ENCODE measurements at places on chromosomes 2 and 18.

DNA sequence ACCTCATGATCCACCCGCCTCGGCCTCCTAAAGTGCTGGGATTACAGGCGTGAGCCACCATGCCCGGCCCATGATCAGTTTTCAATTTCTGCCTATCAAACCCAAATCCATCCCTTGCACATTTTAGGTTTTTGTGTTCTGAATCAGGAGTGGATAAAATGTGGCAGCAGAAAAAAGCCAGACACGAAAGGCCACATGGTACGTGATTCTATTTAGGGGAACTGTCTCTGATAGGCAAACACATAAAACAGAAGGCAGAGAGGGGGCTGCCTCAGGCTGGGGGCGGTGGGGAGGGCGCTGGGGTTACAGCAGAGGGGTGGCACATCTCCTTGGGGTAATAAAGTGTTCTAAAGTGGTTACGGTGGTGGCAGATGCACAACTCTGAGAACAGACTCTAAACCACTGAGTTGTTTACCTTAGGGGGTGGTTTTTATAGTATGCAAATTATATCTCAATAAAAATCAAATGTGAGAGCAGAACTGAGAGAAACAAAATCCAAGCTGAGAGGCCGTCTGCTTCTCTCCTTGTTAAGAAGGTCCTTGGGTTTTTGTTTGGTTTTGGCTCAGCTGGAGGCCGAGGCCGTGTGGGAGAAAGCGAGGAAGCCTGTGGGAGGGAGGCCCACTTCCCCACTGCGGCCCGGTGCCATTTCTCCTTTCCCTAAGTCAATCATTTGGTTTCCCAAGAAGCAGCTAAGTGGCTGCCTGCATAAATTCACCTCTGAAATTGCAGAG, 78.0 kb downstream of the SOWAHC start:
- no peak for DNase-seq

DNA sequence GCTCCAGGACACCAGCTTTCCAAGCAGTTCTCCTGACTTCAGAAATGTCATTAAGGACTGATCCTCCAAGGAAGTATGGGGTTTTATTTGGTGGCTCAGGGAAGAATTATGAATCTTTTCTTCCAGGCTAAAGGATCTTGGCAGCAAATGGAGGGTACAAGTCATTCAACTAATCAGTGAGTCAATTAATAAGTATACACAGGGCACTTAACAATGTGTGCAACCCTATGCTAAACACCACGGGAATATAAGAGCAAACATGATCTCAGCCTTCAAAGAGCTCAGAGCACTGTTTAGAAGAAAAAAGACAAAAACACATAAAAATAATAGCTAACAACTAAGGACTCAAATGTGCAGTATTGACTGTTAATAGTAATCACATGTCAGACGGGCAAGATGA, 234.5 kb downstream of the SETBP1 start:
- no peak for DNase-seq

- no peak for DNase-seq
Measured at GRCh38 chr2:88735853-88736252, 44.4 kb downstream of the RPIA start.

DNA sequence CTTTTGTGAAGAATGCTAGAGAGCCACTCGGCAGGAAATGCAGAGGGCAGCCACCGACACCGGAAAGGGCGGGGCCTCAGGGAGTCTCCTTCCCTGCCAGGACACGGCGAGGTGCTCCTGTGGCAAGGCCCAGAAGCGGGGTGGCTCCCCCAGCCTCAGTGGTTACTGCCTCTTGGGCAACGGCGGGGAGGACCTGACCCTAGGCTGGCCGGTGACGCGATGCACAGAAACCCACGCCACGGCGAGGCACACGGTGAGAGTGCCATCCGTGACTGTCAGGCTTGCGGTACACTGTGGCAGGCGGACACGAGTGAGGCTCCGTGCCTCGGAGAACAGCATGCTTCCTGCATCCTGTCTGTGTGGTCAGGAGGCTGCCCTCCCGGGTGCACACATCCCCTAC, 47.8 kb downstream of the ZAP70 start:
- no peak for DNase-seq

GRCh38 chr2:37643730-37644078, 27.7 kb downstream of the CDC42EP3 start:
- DNase-seq, result no peak

- DNase-seq, result no peak
Measured at GRCh38 chr18:12491611-12492435, 84.1 kb downstream of the PRELID3A start.

GRCh38 chr2:125004106-125004800, 979.2 kb downstream of the CNTNAP5 start:
- no peak for DNase-seq

- DNase-seq, result no peak
Measured at GRCh38 chr2:207930747-207931146, 94.6 kb downstream of the PLEKHM3 start.

- DNase-seq, result no peak
Measured at GRCh38 chr18:78622907-78623541, 356.6 kb upstream of the SALL3 start.

DNA sequence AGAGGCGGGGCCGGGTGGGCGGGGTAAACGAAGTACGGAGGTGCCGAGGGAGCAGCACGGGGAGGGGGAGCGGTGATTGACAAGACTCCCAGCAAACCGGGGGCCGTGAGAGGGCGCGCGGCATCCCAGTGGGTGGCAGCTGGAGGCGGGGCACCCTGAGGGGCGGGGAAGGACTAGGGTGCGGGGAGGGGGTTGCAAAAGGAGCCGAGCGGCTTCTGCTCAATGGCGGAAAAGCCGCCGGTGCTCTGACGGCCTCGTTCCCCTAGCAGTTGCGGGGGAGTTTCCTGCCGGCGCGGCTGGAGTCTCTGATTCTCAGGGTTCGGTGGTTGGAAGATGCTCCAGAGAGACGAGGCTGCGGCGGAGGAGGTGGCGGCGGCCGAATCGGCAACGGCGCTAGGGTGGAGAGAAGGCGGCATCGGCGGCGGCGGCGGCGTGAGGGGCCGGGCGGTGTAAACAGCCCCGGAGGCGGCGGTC, at the start of gene PPM1B:
TSS of gene PPM1B (plus strand) at position 195 of the 474 bp plus-strand sequence. CDS start 32,325 bp downstream, outside the sequence.
- no peak for DNase-seq

- DNase-seq, result no peak
Measured at GRCh38 chr2:132275396-132275795, 113.6 kb upstream of the ANKRD30BL start.

GRCh38 chr2:106562268-106563186, 75.4 kb downstream of the CD8B2 start:
- peak; percentile 42 for DNase-seq

GRCh38 chr2:88739985-88740600, 48.6 kb downstream of the RPIA start:
- peak; percentile 77 for DNase-seq
